T-helper 22 cell (primary cell): ENCODE measurements at places on chromosomes 12 and 14.

- no peak for DNase-seq
These were observed 11.4 kb upstream of the ARF6 start for GRCh38 chr14:49881350-49882001.

GRCh38 chr12:14886271-14886670, 617 bp upstream of the MGP start:
- DNase-seq = no peak

GRCh38 chr12:22209422-22209821, 125.1 kb downstream of the ST8SIA1 start:
- no peak for DNase-seq

- DNase-seq = no peak
These were observed 11.1 kb upstream of the RTL1 start for GRCh38 chr14:100914597-100915021.

GRCh38 chr12:96617178-96617577, 127.8 kb downstream of the CFAP54 start:
- no peak for DNase-seq

DNA sequence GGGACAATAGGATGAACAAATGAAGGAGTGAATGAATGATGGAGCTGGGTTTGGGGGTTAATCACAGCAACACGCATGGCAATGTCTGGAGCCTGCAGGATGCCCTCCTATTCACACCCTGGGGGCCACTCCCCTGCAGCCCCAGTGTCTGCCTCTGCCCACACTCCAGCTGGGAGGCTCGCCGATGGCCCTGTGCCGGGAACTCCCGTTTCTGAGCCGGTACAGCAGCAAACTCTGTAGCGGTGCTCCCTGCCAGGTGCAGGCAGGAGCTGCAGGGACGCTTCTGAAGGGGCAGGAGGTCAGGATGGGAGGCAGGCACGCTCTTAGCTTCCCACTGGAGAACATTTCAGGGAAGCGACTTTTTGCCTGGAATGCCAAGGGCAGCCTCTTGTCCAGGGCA, 55.4 kb upstream of the NCOR2 start:
- no peak for DNase-seq

GRCh38 chr12:65765436-65765813, 58.9 kb upstream of the HMGA2 start:
- DNase-seq = no peak

- DNase-seq = no peak
These were observed 14.5 kb upstream of the PWP1 start for GRCh38 chr12:107670999-107671643.

- no peak for DNase-seq
These were observed 470.6 kb downstream of the EGLN3 start for GRCh38 chr14:33480071-33480886.

- DNase-seq = no peak
These were observed 429.1 kb downstream of the RAD51B start for GRCh38 chr14:68248481-68249255.

GRCh38 chr12:54019091-54019811, 9.0 kb upstream of the HOXC6 start:
- no peak for DNase-seq

DNA sequence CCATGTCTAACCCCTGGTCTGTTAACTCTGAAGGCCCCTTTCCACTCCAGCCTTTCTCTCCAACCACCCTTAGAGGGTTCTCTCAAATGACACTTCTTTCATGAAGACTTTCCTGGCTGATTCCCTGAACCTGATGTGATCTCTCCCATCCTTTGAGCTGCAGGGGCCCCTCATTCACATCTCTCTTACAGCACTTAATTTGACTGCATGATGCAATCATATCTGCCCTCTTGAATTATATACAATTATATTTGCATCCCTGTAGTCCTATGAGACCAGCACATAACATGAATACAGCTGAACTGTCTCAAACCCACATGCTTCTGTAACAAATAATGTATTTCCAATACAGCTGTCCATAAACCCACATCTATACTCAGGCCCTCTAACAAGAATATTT, 56.4 kb downstream of the PPP2R5E start:
- DNase-seq = no peak

DNA sequence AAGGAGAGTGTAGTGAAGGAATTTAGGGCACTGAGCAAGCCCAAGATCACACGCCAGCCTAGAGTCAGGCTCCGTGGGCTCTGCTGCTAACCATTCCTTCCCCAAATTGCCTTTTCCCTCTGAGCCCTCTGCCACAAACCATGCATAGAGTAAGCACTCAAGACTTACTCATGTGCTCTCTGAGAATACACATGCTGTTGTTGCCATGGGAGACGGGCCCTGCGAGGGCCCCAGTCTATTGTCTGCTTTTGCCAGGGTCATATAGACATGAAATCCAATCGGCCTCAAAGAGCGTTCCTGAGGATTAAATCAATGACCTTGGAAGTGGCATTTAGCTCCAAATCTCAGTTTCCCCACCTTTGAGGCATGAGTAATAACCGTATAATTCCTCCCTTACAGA, 48.7 kb upstream of the WSCD2 start:
- DNase-seq = no peak

DNA sequence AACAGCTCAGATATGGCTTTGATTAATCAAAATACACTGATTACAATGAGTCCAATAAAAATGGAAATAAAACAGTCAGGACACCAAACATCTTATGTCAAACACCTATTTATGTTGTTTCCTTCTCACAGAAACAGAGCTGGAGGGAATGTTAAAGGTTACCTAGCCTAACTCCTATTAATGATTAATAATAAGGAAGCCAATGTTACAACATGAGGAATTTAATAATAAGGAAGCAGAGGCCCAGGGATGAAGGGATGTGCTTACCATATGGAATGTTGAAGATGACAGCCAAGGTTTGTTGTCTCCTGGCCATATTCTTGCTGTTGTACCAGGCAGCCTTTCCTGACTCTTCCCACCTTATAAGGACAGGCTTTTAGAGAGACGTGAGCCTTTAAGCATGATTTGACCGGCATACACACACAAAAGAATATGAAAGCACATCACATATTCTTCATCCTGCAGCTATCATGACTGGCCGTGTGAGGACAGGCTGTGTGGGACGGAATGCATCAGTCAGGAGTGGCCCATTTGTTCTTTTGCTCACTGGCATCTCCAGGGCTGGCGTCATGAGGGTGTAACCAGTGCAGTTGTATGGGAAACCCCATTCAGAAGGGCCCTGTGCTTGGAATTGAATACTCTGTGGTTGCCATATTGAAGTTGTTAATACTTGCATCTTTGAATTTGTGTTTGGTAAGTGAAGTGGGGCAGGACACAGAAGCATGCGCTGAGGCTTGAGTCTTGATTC, 3.1 kb upstream of the GPRC5D start:
- no peak for DNase-seq

GRCh38 chr12:58731096-58731495, 189.2 kb downstream of the LRIG3 start:
- no peak for DNase-seq

- DNase-seq = no peak
These were observed 22.1 kb downstream of the SERPINA1 start for GRCh38 chr14:94366146-94366915.

DNA sequence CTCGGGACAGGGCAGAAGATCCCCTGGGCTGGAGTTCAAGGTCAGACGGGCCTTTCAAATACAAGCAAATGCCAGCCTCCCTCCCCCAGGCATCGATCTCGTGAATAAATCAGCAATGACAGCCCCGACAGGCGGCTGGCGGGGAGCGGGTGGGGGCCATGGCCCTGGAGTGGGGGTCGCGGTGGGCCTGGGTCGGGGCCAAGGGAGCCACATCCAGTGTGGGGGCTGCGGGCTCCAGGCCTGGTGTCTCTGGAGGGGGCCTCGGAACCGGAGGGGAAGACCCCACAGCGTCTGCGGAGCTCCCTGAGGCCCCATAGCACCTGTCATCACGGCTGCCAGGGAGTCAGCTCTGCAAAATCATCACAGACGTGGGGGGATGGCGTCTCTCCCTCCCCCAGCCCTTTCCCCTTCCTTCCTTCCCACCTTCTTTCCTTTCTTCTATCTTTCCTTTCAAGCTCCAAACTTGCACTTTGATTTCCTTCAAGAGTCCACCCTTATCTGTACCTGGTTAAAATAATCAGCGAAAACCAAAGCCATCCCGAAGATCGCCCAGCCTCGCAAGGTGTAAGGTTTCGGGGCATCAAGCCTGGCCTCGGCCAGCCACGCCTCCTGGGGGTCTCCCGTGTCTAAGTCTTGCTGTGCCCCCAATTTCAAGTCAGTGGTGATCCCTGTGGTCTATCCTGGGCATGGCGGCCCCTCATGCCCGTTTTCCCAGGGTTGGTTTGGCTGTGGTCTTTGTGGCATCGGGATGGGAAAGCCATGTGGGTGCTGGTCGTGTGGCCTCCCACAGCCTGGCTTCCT, 92.1 kb downstream of the NOC4L start:
- DNase-seq = no peak

- DNase-seq = no peak
These were observed 219.3 kb downstream of the C12orf50 start for GRCh38 chr12:87809916-87810315.

GRCh38 chr14:32611752-32612151, 282.7 kb downstream of the AKAP6 start:
- no peak for DNase-seq

- no peak for DNase-seq
These were observed 31.6 kb downstream of the ACACB start for GRCh38 chr12:109147954-109148353.

DNA sequence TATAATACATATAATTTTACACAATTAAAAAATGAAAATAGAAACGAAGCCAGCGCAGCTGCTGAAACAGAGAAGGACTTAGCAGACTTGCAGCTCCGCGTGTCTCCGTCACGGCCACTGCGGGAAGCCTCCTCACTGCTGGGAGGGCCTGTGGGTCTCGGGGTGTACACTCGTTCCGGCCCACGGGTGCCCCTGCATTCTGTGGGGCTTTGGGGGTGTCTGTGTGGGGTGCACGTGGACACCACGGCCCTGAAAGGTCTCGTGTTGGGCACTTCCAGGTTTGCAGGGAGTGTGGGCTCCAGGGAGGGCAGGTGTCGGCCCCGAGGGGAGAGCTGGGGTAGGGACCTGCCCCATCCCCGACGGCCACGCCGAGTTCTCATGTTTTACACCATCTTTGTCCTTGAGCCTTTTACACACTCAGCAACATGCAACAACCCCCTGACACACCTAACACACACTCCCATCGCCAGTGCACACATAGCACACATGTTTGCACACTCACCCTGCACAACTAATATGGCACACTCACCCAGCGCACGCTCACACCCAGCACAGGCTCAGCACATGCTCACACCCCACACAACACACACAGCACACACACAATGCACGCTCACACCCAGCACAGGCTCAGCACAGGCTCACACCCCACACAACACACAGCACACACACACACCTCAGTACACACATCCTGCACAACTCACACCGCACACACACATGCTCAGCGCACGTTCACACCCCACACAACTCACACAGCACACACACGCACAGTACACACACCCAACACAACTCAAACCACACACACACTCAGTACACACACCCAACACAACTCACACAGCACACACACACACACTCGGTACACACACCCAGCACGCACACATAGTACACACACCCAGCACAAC, 36.6 kb downstream of the NOC4L start:
- DNase-seq = no peak

GRCh38 chr12:108305520-108305919, 33.6 kb downstream of the CMKLR1 start:
- DNase-seq = no peak

- no peak for DNase-seq
These were observed at the start of gene AICDA for GRCh38 chr12:8612629-8613028. Gene AICDA (minus strand): TSS chr12:8612859. CDS start chr12:8612767, 92 bp downstream.

GRCh38 chr14:100524933-100525243, 62.3 kb downstream of the BEGAIN start:
- DNase-seq = no peak

DNA sequence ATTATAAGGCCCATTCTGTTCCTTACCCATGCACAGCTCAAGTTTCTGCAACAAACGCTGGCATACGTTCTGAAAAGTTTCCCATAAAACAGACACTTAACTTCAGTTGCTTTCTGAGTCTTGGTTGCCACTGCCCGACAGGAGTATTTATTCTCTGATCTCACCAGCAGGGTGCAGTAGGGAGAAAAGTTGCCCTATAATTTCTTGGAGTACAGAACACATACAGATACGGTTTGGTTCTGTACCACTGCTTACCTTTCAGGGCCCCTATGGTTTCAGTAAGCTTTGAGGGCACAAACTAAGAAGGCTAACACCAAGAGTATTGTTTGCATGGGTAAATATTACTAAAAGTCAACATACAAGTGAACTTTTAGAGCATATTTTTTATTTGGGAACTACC, 77.9 kb downstream of the SPATA7 start:
- no peak for DNase-seq

- DNase-seq = no peak
These were observed 427.5 kb upstream of the MGAT4C start for GRCh38 chr12:86683568-86684304.

- no peak for DNase-seq
These were observed 1.4 kb upstream of the ANO4 start for GRCh38 chr12:100793182-100793581.

DNA sequence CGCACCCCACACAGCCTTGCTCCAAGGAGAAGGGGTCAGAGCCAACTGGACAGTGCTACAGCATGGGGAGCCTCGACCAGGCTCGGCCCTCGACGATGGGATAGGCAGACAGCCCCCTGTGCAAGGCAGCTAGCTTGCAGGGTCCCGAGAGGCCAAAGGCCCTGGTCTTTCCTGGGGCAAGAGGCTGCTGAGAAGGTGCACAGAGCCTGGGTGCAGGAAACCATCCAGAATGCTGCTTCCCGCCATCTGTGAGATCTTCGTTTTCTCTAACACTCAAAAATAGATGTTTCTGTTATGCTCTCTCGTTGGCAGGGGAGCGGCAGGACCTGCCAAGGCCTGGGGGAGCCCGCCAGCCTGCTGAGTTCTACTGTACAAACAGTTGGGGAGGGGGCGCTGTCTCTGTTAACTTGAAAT, 168.0 kb upstream of the RTL1 start:
- DNase-seq = no peak

DNA sequence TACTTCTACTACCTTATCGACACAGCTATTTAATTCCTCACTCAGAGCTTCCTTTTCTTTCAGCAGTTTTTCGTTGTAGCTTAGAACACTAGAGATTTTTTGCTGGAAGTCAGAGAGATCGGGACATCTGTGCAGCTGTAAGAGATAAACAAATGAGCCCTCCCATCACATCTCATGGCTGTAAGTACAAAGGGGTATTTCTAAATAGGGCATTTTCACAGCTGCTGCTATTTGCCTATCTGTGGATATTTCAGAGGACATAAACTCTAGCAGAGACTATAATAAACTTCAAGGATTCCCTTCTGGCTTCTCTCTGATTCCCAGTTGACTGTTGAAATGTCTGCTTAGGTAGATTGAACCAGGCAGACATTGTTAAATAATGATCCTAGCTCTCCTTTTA, 76.1 kb upstream of the SAV1 start:
- DNase-seq = no peak

DNA sequence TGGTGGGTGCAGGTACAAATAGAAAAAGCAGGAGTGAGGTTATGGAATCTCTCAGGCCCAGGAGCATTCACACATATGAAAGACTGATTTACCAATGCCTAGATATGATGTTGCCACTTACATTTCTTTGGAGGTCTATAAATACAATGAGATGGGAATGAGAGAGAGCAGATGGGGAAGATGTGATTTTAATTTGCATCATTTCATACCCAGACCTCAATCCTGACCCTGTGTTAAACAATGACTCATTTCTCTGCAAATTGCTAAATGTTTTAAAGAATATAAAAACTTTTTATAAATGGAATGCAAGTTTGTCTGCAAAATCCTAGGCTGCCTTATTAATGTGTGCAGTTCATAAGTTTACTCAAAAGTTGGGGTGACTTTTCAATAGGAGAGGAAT, 38.6 kb upstream of the GNG2 start:
- DNase-seq = no peak

- no peak for DNase-seq
These were observed 316.5 kb upstream of the OR4E1 start for GRCh38 chr14:21990116-21990515.

- DNase-seq = no peak
These were observed 103.4 kb upstream of the MAP1LC3B2 start for GRCh38 chr12:116455540-116456329.
